ENCODE measurements at places on chromosomes 2 and 18. TPM values are rescaled to one million over a fixed set of nuclear protein-coding genes. Genes with fewer than 3 reads are reported as not detected.

DNA sequence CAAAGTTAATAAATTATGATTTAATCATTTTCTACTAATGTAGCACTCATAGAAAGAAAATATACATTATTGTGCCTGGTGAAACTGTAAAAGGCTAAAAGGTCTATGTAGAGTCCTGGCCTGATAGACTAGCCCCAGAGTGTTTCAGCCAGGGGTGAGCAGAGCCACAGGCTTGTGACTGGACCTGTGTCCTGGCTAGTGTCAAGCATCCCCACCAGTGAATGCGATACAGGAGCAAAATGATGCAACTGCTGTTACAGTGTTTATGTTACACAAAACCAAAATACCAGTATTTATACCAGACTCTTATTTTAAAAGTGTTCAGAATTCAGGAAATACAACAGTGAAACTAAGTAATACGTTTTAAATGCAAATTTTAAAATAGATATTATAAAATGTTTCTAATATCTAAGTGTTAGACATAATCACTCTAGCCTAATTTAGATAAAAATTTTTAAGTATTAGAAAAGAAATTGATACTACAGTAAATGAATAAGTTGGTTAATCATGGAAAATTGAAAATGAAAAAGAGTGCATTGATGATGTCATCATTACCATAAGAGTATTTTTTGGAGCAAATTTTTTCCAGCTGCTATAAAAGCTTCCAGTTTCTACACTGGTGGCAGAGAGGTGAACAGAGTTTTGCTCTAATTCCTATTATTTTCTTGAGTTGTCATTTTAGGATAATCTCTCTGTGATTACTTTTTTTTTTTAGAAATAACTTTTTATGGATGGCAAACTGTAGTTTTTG lies 6.2 kb upstream of the TSPYL6 start:
- DNase-seq = no peak
- H3K27me3 ChIP-seq = no peaks in the 10 kb centered on the region
- H3K36me3 ChIP-seq = no peaks in the 10 kb centered on the region
- H3K27ac ChIP-seq = no peak overlapping the region
- H3K4me3 ChIP-seq = no peak overlapping the region

GRCh38 chr18:63067939-63068338 lies 251.6 kb downstream of the BCL2 start:
- no peaks in the 10 kb centered on the region for H3K36me3 ChIP-seq
- no peaks in the 10 kb centered on the region for H3K27me3 ChIP-seq
- no peaks in the 10 kb centered on the region for H3K4me1 ChIP-seq
- no peak overlapping the region for H3K4me3 ChIP-seq
- no peak for DNase-seq

GRCh38 chr2:172751564-172751963 lies 15.9 kb downstream of the RAPGEF4 start:
- no peaks in the 10 kb centered on the region for H3K4me1 ChIP-seq
- DNase-seq = no peak
- H3K27me3 ChIP-seq = no peaks in the 10 kb centered on the region
- H3K27ac ChIP-seq = no peak overlapping the region
- H3K4me3 ChIP-seq = no peak overlapping the region

- H3K27me3 ChIP-seq = no peaks in the 10 kb centered on the region
- no peaks in the 10 kb centered on the region for H3K36me3 ChIP-seq
- H3K4me3 ChIP-seq = no peak overlapping the region
- no peak for DNase-seq
- H3K27ac ChIP-seq = no peak overlapping the region
- no peaks in the 10 kb centered on the region for H3K4me1 ChIP-seq
Measured at GRCh38 chr2:158022888-158023287, 78.8 kb upstream of the UPP2 start.

RETREG2 gene
- total RNA-seq = 51.5 TPM

Data from pancreas (tissue), 10 donors.